ENCODE measurements at places on chromosomes 3 and 15. TPM values are rescaled to one million over a fixed set of nuclear protein-coding genes. Genes with fewer than 3 reads are reported as not detected.

DNA sequence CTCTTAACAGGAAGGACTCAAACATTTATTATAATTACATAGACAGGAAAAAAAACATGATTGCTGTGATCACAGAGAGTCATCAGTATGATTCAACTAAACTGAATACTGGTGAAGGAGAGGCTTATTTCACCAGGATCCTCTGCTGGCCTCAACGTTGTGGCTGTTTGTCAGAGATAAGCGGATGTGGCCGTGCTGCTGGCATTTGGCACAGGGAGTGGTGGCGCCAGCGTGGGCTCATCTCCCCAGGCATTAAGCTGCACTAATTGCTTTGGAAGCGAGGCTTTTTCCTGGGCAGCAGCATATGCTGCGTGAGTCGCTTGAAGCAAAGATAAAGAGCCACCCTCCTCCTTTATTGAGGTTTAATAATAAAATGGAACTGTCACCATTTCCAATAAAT is 306.7 kb downstream of the LRTM1 start:
- no peaks in the 10 kb centered on the region for H3K36me3 ChIP-seq
- no peaks in the 10 kb centered on the region for H3K4me1 ChIP-seq
- no peak overlapping the region for H3K4me3 ChIP-seq
- no peaks in the 10 kb centered on the region for H3K27me3 ChIP-seq
- no peak overlapping the region for H3K27ac ChIP-seq

DNA sequence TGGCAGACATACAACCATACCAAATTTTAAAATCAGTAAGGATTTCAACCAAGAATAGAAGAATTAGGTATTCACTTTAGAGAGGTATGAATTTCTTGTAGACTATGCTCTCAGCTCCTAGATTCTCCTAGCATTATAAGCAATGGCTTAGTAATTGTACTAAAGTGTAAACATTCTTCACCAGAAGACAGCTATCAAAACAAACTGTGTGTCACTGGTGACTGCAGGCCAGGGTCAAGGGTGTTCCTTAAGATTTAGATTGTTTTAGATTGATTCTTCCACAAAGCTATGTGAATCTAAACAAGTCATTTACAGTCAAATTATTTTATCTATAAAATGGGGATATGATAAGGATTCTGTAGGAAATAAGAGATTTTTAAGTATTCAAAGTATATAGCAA is 23.1 kb upstream of the GP5 start:
- H3K27ac ChIP-seq = no peak overlapping the region
- no peaks in the 10 kb centered on the region for H3K4me1 ChIP-seq
- no peak overlapping the region for H3K4me3 ChIP-seq
- H3K27me3 ChIP-seq = no peaks in the 10 kb centered on the region
- no peak for DNase-seq

Gene TMOD2
- 26.0 TPM for total RNA-seq

Gene SLC38A3
- total RNA-seq = 0.28 TPM

DNA sequence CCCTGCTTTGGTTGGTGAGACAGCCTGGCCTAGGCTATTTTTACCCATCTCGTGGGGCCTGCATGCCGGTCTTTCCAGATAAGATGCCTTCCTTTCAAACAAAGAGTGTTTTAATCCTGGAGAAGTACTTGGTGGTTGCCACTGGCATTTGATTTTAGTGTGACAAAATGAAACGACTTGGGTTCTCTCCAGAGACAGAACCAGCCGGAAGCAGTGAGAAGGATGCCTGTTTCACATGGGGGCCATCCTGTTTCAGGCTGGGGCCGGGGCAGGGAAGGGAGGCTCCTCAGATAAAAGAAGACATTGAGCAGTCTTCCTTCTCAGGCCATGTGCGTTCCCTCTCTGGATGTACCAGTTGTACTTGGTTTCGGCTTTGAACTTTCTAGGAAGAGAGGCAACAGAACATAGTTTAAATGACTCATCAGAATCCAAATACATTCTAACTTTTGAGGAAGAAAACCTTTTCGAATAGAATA is 74.9 kb downstream of the TOP2B start:
- no peak for DNase-seq
- no peaks in the 10 kb centered on the region for H3K36me3 ChIP-seq
- H3K27ac ChIP-seq = no peak overlapping the region
- H3K4me3 ChIP-seq = no peak overlapping the region

- H3K27me3 ChIP-seq = no peaks in the 10 kb centered on the region
- no peaks in the 10 kb centered on the region for H3K36me3 ChIP-seq
- H3K27ac ChIP-seq = peak overlapping the region; percentile 77
Observed at GRCh38 chr3:159928071-159928491, 60.6 kb upstream of the IL12A start.

GRCh38 chr3:195209083-195209846 is 61.7 kb downstream of the XXYLT1 start:
- DNase-seq = peak; percentile 77
- H3K27ac ChIP-seq = peak overlapping the region; percentile 81
- peak overlapping the region; percentile 13 for H3K4me3 ChIP-seq
- H3K36me3 ChIP-seq = no peaks in the 10 kb centered on the region
- no peaks in the 10 kb centered on the region for H3K27me3 ChIP-seq
- H3K4me1 ChIP-seq = no peaks in the 10 kb centered on the region

- H3K27me3 ChIP-seq = peaks cover 30% of the 10 kb centered on the region
- DNase-seq = no peak
- H3K4me1 ChIP-seq = no peaks in the 10 kb centered on the region
Observed at GRCh38 chr15:65392368-65392767, 14.6 kb upstream of the IGDCC3 start.

DNA sequence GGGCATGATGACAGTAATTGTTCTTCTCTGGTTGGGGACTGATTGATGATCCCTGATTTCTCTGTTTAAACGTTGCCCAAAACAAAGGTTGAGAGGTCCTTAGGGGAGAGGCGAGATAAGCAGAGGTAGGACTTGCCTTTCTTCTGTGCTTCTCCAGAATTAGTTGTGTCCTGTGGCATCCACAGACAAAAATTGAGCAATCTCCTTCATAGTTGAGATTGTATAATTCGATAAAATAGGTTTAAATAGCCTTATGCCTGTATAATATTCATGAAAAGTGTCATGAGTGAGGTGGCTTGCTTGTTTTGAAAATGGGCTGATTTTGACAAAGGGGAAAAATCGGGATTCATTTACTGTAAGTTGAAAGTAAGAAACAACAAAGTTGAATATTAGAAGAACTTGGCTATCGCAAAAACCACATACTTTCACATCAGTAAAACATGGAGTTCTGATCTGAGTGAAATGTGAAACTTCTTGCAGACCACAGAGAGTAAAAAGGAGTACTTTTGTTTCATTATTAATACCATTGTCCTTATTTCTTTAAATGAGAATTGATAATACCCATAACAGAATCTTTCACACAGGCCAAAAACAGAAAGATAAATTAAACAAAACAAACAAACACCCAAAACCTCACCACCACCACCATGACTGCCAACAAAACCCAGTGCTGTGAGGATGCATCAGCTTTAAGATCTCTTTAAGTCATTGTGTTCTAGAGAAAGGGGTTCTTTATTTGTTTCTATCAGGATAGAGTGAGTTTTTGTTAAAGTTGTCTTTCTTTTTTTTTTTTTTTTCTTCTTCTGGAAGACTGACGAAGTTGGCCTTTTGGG is 155.7 kb downstream of the LPP start:
- DNase-seq = no peak
- H3K4me1 ChIP-seq = peaks cover 39% of the 10 kb centered on the region
- no peak overlapping the region for H3K4me3 ChIP-seq

DNA sequence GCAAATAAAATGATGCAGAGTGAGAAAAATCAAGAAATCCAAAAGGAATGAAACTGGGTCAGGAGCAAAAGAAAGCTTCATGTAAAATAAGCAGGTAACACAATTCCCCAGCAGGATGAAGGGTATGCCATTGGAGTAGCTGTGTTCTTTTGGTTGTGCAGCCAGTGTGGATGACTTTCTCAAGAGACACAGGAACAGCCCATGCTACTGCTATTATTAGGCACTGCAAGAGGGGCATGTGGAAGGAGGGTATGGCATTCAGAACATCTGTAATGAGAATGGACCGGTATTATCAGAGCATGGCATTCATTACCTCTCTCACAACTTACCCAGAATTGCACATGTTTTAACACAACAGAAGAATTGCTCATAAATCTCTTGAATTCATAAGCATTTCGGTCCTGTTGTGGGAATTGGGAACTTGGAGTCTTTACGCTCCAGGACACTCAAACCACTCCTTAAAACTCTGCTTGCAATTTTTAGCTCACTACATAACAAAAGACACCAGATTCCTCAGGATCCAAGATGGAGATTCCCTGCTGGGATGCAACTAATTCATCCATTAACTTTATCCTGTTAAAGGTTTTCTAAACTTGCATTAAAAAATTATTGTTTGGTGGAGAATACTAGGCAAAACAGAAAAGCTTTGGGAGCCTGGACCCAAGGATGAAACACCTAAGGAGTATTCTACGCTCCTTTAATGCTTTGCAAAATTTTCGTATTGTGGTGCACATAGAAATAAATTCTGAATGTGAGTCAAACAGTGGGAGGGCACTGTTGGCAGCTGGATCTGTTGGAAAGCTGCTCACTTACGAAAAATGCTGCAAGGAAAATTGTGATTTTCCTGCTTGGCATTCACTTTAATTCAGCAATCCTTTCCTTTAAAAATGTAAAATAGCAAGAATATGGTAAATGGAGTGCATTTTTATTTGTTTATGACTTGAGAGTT is 34.6 kb upstream of the CDIN1 start:
- no peak overlapping the region for H3K4me3 ChIP-seq
- no peak for DNase-seq

Gene RNU6-1
- total RNA-seq = not detected

DNA sequence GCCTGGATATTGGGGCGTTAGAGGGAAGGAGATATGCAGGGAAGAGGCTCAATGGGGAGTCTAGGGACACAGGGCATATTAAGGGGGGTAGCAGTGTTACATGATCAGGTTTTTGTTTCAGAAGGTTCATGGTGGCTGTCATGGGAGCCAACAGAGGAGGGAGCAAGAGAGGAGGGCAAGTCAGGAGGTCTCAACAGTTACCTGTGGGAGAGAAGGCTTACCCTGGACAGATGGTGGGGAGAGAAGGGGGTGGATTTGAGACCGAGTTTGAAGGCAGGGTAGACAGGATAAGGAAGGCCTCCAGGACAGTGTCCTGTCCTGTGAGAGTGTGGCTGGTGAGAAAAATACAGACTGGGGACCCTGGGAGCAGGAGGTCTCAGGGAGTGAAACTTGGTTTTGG is 3.8 kb upstream of the WNT7A start:
- H3K4me1 ChIP-seq = peaks cover 23% of the 10 kb centered on the region
- DNase-seq = no peak
- no peak overlapping the region for H3K27ac ChIP-seq
- no peak overlapping the region for H3K4me3 ChIP-seq

DNA sequence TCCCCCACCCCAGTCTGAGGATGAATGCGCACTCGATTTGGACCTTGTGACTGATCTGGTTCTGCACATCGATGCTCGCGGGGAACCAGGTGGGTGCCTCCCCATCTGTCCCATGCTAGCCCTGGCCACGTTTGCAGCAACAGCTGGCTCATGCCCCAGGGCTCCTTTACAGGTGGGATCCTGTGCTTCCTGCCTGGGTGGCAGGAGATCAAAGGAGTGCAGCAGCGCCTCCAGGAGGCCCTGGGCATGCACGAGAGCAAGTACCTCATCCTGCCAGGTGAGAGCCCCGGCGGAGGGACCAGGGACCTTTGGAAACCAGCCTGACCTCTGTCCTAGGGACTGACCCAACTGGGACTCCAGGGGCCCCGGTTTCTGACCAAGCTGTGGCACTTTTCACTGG is 44.3 kb downstream of the DHX30 start:
- no peak overlapping the region for H3K4me3 ChIP-seq
- H3K36me3 ChIP-seq = peaks cover 100% of the 10 kb centered on the region
- no peaks in the 10 kb centered on the region for H3K27me3 ChIP-seq
- no peak overlapping the region for H3K27ac ChIP-seq
- DNase-seq = no peak
